ENCODE measurements at places on chromosomes 1 and 21. TPM values are rescaled to one million over a fixed set of nuclear protein-coding genes. Genes with fewer than 3 reads are reported as not detected.

- DNase-seq: no peak
Observed at GRCh38 chr1:241839369-241839979, 8.5 kb upstream of the EXO1 start.

DNA sequence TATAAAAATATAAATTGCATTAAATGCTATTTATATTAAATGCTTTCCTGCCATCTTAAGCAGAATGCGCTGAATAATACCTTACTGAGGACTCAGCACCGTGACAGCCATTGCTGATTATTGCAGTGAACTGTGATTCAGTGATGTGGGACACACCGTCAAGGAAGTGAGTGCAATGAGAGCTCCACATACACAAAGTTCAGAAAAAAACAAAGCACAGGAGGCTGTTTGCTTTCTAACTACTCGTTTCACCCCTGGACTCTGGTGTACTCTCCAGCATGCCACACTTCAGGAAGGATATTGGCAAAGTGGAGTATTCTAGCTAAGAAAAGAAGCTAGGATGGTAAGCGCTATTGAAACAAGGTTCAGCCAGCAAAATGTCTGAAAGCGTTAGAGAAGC is 57.4 kb upstream of the CXADR start:
- no peak for DNase-seq

- DNase-seq: peak; percentile 76
Observed at GRCh38 chr1:211469938-211470529, 21.9 kb downstream of the RD3 start.

DNA sequence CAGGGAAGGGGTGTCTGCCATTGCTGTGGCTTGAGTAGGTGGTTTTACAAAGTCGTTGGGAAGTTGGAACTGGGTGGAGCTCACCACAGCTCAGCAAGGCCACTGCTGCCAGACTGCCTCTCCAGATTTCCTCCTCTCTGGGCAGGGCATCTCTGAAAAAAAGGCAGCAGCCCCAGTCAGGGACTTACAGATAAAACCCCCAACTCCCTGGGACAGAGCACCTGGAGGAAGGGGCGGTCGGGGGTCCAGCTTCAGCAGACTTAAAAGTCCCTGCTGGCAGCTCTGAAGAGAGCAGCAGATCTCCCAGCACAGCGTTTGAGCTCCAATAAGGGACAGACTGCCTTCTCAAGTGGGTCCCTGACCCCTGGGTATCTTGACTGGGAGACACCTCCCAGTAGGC is 124.2 kb downstream of the LHX8 start:
- DNase-seq: no peak

DNA sequence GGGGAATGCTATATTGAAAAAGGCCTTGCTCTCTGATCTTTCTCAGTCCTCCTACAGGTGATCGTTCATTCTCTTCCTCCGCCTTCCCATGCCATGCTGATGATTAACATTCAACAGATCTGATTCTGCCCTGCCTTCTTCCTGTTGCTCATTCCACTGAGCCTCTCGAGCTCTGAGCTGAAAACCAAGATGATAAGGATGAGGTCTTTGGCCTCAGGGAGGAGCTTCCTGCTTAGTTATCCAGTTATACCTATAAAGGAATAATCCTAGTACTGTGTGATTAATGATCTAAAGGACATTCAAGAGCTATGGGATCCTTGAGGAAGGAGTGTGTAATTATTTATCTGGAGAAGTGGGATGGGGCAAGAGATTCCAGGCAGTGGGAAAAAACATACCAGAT is 25.2 kb upstream of the MAP3K7CL start:
- DNase-seq: no peak

DNA sequence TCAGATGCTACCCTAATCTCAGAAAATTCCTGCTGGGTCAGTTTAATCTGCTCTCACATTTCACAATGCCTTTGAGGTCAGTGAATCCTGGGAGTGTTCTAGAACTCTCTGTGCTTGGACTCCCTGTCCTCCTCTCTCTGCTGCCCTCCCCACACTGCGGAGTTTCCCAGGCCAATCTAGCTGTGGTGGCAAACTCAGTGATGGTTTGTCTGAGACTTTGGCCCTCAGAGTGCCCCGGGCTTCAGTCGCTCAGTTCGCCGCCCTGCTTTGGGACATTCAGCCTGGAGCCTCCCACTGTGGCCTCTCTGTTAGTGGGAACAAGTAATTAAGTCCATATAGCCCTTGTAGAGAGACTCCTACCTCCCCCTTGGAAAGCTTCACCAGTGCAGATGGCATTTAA is 7.1 kb downstream of the C1orf226 start:
- no peak for DNase-seq

GRCh38 chr1:27968692-27969091 is 8.9 kb downstream of the XKR8 start:
- DNase-seq: no peak

Gene LCE1A
- not detected for polyA plus RNA-seq

Gene APOBEC4
- polyA plus RNA-seq: not detected

Gene OR2T33
- polyA plus RNA-seq: not detected

Gene CRP
- not detected for polyA plus RNA-seq

Gene PLA2G2C
- polyA plus RNA-seq: not detected

Gene ZNF695
- polyA plus RNA-seq: 2.0 TPM

All from muscle of leg (tissue), 16 donors.